Stimulated activated CD8-positive, alpha-beta memory T cell treated with anti-CD3 and anti-CD28 coated beads, Interleukin-4, amount 100 ng/mL, for 1 hour (primary cell): ENCODE measurements at places on chromosomes 11 and 22.

DNA sequence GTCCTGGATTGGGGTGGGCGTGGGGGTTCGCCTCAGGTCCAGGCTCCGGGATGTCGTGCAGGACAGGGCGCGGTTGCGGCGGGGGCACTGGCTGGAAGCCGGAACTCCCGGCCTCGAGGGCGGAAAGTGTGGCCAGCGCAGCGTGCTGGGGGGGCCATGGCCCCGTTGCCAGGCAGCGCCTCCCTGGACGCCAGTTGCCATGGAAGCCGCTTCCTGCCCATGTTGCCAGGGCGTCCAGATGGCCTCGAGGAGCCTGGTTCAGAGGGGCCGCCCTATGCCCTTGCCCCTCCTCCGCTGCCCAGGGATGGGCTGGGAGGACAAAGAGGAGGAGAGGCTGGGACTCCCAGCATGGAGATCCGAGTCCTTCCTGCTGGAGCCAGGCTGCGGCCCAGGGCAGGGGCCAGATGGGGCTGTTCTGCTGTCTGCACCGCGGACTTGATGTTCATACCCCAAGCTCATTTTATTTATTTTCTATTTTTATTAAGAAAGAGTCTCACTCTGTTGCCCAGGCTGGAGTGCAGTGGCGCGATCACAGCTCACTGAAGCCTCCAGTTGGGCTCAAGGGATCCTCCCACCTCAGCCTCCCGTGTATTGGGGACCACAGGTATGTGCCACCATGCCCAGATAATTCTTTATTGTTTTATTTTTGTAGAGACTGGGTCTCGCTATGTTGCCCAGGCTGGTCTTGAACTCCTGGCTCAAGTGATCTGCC, 4.6 kb upstream of the CCDC188 start:
- no peak for DNase-seq

- DNase-seq: no peak
Observed at GRCh38 chr11:112925516-112926310, 35.5 kb upstream of the NCAM1 start.

DNA sequence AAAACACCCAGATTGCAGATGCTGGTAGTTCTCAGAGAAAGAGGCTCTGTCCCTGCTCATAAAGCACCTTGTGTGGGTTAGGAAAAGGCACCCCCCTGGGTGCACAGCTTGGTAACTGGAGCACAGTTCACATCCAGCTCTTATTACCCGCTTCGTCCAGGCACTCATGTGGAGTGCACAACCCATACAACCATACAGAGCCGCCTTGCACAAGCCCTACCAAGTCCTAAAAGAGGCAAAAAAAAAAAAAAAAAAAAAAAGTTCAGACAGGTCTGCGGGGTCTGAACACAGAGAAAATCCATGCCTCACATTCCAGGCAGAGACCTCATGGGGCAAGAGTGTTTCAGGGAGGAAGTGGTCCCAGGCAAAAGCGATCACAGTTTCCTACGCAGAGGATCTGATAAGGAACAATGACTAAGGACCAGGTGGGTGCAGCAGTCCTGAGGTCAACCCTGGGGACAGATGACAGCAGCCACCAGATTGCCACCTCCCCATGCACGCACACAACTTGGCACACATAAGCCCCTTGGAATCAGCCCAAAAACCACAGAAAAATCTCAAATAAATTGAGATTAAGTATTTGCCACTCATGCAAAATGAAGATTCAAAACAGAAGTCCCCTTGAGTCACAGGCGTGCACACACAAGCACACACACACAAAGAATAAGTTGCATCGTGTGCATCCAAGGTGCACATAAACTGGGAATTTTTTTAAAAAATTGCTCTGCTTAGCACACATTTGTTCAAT, 12.3 kb downstream of the MB start:
- DNase-seq: no peak

DNA sequence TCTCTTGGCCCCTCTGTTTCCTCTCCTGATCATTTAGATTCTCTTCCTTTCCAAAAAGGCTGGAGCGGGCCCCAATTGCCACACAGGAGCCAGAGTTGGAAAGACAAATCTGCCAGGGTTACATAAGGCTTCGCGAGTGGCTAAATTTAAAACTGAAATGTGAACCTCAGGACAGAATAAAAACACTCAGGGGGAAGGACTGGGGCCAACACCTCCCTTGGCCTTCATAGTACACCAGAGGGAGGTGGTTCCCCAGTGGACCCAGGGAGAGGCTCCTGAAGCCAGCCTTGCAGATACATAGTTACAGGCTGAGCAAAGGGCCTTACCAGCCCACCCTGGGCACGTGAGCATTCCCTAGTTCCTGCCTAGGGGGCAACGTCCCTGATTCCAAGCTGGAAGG, 150.1 kb downstream of the MN1 start:
- no peak for DNase-seq

DNA sequence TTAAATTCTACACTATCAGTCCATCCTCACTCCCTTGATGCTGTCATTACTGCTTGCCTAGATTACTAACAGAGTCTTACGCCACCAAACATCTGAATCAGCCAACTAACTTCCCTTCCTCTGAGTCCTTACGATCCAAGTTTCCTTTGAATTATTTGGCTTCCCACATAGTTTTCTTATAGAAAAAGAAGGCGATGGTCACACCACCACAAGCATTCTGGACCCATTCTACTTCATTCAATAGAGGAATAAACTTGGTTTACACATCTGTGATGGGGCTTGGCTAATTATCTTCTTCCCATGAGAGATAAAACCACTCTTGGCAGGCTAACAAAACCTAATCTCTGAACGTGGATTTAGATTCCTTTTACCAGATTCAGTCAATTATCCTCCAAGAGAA, 35.0 kb downstream of the INTS4 start:
- no peak for DNase-seq

- DNase-seq: no peak
Observed at GRCh38 chr11:44133335-44133946, 38.0 kb downstream of the EXT2 start.

GRCh38 chr22:32199341-32199740, 5.5 kb downstream of the RFPL2 start:
- no peak for DNase-seq
